ENCODE measurements at places on chromosomes 3 and 15.

DNA sequence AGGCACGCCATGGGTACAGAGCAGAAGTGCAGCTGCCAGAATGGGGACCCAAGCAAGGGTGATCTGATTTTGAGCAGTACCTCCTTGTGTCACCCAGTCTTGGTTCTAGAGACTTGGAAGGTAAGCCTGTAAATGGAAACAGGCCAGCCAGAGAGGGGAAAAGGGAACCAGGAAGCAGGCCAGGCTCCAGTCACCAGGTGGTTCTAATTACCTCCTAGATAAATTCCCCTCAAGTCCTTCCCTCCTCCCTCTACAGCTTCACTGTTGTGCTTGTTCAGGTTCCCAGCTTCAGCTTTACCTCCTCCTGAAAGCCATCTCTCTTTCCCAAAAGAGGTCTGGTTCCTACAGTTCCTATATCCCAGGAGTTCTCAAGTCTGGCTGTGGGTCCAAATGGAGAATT lies 58.8 kb upstream of the SLC7A14 start:
- DNase-seq: peak; percentile 23

DNA sequence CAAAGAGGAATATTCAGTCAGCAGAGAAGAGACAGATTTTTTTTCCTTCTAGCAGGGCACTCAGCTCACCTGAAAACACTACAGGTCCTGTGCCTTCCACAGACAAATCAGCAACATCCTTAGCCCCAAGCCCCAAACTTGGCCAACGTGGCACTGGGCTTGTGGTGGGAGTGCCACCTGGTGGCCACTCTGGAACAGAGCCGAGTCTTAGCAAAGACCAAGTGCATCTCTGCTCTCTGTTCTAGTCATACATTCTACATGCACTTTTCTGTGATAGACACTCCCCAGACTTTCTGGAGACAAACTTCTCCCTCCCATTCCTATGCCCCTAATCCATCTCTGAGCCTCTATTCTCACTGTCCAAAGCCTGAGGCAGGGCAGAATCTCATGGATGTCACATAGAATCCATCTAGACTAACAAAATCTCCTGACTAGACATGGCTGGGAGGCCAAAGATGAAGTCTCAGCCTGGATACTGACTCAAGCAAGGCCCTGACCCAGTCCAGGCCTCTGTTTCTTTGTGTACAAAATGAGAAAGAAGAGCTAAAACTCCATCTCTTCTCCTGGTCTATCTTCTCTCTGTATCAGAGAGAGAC lies 5.1 kb upstream of the SEMA7A start:
- DNase-seq: peak; percentile 80

DNA sequence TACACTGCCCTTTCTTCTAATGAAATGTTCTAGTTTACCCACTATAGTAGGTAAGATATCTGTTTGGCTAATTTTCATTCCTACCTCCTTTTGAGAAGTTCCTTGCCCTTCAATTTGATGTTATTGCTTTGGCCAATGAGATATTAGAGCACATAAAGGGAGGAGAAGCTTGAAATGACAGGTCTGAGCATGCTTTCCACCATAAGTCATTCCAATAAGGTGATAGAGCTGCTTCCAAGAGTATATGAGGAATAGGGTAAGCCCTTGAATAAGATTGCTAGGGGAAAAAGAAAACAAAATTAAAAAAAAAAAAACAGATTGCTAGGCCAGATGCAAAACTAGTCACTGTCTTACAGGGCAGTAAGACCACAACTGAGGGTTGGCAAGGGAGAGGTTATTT lies 78.9 kb upstream of the TRIM42 start:
- DNase-seq: no peak

DNA sequence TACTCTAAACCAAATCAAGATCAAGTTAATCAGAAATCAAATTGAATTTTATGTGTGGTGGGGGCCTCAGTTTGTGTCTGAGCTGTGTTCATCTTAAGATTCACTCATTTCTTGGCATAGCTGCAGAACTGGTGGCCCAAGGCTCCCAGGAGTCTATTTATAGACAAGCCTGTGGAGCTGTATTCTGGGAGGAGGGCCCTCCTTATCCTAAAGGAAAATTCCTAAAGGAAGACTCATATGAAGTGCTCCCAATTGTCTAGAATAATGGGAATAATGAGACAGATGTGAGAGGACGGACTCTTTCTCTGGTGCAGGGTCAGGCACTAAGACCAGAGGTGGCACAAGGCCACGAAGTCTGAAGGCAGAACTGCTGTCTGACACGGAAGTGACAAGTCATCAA lies 38.9 kb downstream of the C3orf85 start:
- peak; percentile 18 for DNase-seq

GRCh38 chr3:186314896-186315295 lies 47.1 kb downstream of the DGKG start:
- no peak for DNase-seq

GRCh38 chr3:30241721-30242120 lies 364.7 kb upstream of the TGFBR2 start:
- no peak for DNase-seq

GRCh38 chr3:108608750-108609149 lies 19.2 kb downstream of the DZIP3 start:
- no peak for DNase-seq

- DNase-seq: no peak
These were observed 345.3 kb upstream of the POU1F1 start for GRCh38 chr3:87621667-87622066.

GRCh38 chr3:111871809-111872623 lies 13.0 kb downstream of the PHLDB2 start:
- no peak for DNase-seq

- peak; percentile 85 for DNase-seq
These were observed 520.1 kb downstream of the ROBO1 start for GRCh38 chr3:79247725-79248043.

DNA sequence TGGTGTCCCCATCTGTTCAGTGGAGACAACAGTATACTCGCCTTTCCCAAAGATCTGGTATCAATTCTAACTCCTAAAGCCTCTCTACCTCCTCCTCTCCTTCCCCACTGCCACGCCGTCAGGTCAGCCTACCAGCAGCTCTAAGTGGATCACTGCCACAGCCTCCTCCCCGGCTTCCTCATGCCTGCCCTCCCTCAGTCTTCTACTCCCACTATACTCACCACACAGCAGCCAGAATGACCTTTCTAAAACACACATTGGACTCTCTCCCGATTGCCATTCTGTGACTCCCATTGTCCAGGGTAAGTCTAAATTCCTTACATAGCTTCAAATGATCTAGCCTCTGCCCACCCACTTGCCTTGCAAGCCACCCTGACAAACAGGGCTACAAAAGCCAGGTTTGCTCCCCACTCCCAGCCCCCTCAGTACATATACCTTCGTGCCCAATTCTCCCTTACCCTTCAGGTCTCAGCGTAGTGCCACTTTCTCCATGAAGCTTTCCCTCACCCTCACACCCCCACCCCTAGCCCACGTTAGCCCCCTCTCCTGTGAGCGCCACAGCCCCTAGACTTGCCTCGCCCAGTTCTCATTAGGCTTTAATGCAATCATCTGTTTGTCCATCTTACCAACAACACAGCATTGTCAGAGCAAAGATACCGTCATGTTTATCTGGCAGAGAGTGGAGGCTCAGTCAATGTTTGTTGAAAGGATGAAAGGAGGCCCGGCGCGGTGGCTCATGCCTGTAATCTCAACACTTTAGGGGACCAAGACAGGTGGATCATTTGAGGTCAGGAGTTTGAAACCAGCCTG lies 9.5 kb upstream of the SEMA7A start:
- DNase-seq: peak; percentile 27

DNA sequence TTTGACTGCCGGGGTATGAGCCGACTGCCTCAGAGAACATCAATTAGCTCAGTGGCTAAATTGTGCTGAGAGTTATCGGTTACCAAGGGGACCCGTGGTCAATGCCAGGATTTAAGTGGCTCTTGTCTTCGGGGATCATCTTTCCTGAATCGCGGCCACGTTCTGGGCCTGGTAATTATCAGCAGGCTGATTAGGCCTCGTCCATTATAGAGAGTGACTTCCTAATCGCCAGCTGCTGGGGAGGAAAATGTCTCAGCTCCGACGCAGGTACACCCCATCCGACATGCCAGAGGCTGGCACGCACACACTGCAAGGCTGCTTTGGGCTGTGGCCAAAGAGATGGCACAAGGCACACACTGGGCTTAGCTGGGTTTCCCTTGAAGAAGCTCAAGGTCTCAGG lies 10.6 kb downstream of the TRH start:
- DNase-seq: no peak

GRCh38 chr3:175007306-175007705 lies 148.2 kb downstream of the NAALADL2 start:
- DNase-seq: peak; percentile 51

DNA sequence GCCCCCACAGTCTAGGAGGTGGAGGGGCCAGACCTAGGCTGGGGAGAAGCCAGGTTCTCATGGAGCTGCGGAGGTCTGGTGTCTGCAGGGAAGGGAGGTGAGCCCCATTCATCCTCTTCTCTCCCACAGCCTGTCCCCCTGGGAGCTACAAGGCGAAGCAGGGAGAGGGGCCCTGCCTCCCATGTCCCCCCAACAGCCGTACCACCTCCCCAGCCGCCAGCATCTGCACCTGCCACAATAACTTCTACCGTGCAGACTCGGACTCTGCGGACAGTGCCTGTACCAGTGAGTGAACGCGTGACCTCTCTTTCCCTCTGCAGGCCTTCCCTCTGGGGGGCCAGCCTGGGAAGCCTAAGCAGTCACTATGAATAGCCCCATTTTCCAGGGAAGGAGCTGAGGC lies 14.1 kb downstream of the EPHB3 start:
- no peak for DNase-seq

DNA sequence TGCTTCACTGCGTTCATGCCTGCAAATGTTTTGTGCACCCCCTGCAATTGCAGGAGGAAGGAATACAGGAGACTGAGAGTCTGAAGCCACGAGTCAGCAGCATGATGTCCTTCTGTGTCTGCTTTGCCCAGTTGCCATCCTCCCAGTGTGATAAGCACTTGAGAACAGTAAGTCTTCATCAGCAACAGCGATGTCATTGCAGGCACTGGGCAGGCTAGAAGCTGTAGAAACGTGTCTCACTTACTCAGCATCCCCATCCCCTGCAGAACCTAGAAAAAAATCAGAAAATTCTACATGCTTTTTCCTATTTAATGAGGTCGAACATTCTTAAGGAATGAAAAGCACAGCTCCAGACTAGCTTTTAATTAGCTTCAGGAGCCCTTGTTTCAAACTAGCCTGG lies 156.5 kb upstream of the LPP start:
- DNase-seq: peak; percentile 42

DNA sequence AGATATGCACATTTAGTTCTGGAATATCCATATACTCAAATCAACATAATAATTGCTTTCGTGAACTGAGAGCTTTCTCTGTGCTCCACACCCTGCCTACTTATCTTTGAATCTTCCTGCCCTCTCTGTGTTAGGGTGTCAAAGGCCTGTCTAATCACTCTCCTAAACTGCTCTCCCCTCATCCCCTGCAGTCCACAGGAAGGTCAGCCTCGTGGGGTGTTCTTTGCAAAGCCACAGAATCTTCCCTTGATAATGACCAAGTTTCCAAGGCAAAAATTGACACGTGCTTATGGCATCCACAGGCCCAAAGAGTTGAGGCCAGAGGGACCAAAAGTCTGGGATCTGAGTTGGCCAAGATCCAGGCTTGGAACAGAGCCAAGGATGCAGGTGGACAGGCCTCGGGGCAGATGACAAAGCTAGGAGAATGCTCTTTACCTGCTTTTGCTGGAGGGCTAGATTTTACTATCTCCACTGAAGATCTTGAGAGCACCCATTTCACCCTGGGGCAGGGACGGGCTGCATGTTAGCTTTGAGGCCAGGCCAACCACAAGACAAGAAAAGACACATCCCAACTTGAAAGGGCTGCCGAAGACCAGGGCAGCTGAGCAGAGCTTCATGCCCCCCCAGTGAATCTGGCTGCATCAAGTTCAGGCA lies 20.4 kb downstream of the BHLHE40 start:
- DNase-seq: no peak

GRCh38 chr15:62348118-62348517 lies 183.0 kb upstream of the C2CD4B start:
- DNase-seq: no peak

GRCh38 chr15:40591389-40591788 lies 2.7 kb upstream of the KNL1 start:
- no peak for DNase-seq

DNA sequence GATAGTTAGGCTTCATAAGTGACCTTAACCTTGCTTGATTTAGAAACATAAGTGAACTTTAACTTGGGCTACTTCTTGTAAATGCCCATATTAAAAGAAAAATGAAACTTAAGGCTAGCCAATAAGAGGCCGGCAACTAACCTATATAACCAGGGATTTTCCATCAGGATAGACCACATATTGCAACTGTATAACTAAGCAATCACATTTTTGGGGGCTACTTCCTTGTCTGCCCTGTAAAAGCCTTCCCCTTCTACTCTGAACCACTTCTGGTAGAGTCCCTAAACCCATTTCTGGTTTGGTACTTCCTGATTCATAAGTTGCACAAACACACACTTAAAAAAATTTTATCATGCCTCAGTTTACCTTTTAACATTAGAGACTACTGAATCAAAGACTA lies 150.9 kb upstream of the UBE2E2 start:
- no peak for DNase-seq

DNA sequence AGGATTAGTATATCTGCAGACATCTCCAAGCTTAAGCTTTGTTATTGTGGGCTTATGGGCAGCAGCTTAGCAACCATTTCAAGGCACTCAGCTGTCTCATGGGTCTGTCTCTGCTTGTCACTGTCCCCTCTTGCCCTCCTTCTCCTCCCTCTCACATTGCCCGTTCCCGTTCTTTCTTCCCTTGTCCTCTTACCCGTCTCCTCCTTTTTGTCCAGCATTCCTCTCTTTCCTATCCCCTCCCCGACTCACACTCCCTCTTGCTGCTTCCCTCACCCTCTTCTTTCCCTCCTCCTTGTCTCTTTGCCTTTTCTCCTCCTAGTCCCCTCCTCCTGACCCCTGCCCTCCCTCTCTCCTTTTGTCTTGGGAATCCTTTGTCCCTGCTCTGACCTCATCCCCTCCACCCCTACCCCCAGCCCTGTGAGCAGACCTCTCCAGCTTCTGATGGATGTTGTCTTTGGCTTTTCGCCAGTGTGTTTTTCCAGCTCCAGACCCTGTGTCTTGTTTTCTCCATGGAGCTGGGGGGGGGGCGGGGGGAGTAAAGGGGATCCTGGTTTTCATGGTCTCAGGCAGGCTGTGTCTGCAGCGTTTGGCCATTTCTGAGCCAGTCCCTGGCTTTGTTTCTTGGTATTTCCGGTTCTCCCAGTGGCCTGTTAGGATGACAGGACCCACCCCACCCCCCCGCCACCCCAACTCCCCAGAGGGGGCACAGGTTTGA lies 47.9 kb upstream of the TRAK1 start:
- DNase-seq: peak; percentile 91

DNA sequence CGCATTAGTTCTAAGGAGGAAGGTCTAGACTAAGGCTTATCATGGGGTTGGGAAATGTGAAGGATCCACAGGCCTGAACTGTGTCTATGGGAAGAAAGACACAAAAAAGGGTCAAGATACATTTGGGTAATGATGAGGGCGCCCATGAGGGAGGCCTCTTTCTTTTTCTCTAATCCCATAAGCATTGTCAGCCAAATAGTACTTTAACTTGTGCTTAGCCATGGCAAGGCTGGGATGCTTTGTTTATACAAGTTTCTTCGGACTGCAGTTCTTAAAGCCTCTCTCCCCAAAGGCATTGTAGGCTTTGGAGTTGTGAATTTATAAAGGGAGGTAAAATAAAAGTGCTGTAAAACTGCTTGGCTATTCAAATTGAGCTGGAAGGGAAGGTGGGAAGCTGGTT lies 23.4 kb downstream of the ARMC8 start:
- no peak for DNase-seq

- DNase-seq: no peak
These were observed 17.7 kb upstream of the CLSTN2 start for GRCh38 chr3:139917226-139917785.
